ENCODE measurements at places on chromosomes 5 and 9.

- DNase-seq, result no peak
Observed at GRCh38 chr9:78677326-78677725, 380.4 kb downstream of the PSAT1 start.

GRCh38 chr5:41522193-41522786 lies 11.9 kb upstream of the PLCXD3 start:
- no peak for DNase-seq

GRCh38 chr5:157485811-157486210 lies 25.8 kb downstream of the NIPAL4 start:
- no peak for DNase-seq

GRCh38 chr9:119963798-119964372 lies 594.6 kb upstream of the BRINP1 start:
- DNase-seq, result no peak

DNA sequence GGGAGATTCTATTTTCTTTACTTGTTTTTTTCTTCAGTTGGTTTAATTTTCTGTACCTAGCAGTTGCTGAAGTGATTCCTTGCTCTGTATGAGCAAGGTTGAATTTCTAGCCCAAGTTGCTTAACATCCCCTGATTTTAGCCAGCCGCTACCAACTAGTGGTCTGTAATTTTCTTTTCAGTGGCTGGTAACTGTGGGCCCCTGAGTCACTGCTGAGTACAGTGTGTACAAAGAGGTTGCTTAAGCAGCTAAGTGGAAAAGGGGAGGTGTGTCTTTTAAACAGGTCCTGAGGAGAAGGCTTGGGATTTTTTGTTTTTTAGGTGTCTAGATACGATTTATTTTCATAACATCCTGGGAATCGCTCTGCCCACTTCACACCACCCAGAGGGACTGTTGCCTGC lies 254.7 kb downstream of the NR3C1 start:
- DNase-seq, result no peak

DNA sequence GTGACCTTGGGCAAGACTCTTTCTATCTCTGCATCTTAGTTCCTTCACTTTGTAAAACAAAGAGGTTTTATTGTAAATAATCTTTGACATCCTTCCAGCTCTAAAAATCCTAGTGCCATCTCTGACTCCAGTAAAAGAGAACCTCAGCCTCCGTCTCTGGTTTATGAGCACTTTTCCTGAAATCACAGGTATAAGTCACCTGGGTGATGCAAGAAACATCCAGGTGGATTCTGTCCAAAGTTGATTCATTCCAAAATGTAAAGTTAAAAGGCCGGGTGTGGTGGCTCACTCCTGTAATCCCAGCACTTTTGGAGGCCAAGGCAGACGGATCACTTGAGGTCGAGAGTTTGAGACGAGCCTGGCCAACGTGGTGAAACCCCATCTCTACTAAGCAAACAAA lies 21.1 kb upstream of the UBAP2 start:
- no peak for DNase-seq

DNA sequence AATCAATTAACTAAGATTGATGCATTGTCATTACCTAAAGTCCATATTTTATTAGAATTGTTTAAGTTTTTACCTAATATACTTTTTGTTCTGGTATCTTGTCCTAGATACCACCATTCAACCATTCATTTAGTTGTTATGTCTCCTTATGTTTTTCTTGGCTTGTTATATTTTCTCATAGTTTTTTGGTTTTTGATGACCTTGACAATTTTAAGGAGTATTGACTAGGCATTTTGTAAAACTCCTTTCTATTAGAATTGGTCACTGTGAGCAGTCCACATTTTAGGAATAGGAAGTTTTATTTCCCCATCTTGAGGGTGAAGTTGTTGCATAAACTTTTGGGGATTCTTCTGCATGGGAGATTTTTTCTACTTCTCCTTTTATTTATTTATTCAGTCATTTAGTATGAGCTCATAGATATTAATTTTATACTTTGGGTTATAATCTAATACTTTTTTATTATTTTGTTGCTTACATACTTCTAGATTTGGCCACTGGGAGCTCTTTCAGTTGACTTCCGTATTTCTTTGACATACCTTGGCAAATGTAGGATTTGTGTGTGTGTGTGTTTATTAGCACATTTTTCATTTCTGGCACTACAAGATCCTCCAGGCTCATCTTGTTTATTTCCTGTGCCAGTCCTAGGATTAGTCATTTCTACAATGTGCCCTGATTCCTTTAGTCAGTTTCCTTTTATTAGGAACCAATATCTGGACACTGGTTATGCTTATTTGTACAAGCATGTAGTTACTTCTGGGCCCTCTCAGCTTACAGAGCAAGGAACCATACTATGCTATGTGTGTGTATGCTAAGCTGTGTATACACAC lies 134.9 kb upstream of the CDKN2B start:
- DNase-seq, result no peak

Data from stimulated activated CD8-positive, alpha-beta memory T cell treated with anti-CD3 and anti-CD28 coated beads, Interleukin-7, amount 100 ng/mL, for 1 hour (primary cell).